Erythroblast (primary cell): ENCODE measurements at places on chromosomes 13 and 19.
A peak's percentile ranks its signal among the peaks of the same experiment; 100 is the strongest.

GRCh38 chr19:53161123-53161522 lies 2.3 kb upstream of the ZNF347 start:
- peak; percentile 18 for DNase-seq

DNA sequence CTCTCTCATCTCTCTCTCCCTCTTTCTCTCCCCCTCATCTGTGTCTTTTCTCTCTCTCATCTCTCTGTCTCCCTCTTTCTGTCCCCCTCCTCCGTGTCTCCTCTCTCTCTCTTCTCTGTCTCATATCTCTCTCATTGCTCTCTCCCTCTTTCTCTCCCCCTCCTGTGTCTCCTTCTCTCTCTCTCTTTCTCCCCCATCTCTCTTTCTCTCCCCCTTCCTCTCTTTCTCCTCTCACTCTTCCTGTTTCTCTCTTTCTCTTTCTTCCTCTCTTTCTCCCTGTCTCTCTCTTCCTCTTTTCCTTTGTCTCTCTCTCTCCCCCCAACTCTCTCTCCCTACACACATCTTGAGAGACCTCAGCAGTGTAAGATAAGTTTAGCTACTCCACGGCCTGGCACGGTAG lies 4.9 kb upstream of the RDH13 start:
- DNase-seq: no peak

DNA sequence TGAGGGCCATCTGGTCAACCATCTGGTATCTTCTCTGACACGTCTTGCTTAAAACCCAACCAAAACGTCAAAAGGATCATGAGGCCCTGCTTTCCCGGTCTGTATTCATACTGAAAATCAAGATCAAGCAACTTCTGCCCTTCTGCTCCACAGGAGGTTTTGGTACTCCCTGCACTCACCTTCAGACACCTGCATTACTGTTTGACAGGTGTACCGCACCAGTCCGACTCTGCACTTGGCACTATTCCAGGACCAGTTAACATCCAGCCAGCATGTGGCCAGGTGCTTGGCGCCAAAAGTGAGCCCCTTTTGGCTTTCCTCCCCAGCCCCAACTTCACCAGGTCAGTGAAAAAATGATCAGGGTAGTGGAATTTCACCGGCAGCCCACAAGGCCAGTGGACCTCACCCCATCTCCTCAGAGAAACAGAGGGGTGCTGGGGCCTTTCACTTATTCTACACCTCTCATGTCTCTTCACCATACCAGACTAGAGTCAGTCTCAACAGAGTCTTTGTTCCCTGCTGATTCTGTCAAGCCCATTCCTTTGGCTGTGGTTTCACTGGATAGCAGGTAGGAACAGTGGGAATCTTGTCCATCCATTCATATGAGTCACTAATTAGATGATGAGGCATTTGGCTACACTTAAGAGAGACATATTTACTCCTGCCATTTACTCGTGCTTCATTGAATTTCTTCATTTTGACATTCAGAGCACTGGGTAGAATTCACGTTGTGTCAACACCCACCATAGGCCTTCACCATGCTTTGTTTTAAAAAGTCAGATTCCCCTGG lies 85.3 kb downstream of the ZNF726 start:
- no peak for DNase-seq

- no peak for DNase-seq
These were observed 112.3 kb downstream of the AKAP11 start for GRCh38 chr13:42384265-42384664.

DNA sequence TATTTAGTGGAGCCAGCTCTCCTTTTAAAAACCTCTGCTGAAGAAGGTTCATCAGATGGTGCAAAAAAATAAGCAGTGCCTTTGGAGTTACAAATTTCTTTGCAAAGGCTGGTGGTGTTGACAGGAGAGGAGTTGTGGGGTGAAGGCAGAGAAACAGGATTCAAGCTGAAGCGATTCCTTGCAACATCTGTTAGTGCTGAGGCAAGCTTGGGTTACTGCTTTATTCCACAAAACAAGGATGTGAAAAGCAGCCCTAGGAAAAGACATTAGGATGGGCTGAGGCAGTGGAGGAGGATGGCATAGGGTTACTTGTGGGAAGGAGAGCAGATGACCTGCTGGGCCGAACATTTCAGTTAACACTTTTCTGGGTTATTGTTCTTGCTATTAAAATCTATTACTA lies 390.7 kb downstream of the DLEU7 start:
- DNase-seq: no peak

GRCh38 chr19:42111384-42111783 lies 20.9 kb downstream of the POU2F2 start:
- DNase-seq: no peak

GRCh38 chr19:48896191-48896720 lies 2.3 kb downstream of the TULP2 start:
- DNase-seq: peak; percentile 79

- DNase-seq: no peak
These were observed 277.8 kb downstream of the ABCC4 start for GRCh38 chr13:95023405-95023804.

DNA sequence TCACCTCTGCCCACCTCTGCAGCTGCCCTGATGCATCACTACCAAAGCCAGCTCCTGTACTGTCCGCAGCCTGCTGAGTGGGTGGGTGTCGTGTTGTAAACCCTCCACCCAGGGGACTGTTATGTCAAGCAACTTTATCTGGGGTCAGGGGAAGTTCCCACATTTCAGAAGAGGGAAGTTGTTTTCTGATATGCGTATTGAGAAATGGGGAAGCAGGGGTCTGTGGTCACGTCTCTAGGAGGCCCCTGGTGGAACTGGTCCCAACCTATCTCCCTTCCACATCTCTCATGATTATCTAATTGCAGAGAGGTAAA lies 31.2 kb downstream of the CLEC17A start:
- DNase-seq: no peak

- no peak for DNase-seq
These were observed 483.0 kb upstream of the NBEA start for GRCh38 chr13:34458756-34459715.
